ENCODE measurements at places on chromosomes 5 and 9.

GRCh38 chr9:100354121-100354800 is 1.5 kb upstream of the TEX10 start:
- no peak for DNase-seq

- no peak for DNase-seq
These were observed 988 bp downstream of the GFM2 start for GRCh38 chr5:74765929-74766328.

- DNase-seq = peak; percentile 70
These were observed 1.5 kb downstream of the KLF9 start for GRCh38 chr9:70412832-70413463.

DNA sequence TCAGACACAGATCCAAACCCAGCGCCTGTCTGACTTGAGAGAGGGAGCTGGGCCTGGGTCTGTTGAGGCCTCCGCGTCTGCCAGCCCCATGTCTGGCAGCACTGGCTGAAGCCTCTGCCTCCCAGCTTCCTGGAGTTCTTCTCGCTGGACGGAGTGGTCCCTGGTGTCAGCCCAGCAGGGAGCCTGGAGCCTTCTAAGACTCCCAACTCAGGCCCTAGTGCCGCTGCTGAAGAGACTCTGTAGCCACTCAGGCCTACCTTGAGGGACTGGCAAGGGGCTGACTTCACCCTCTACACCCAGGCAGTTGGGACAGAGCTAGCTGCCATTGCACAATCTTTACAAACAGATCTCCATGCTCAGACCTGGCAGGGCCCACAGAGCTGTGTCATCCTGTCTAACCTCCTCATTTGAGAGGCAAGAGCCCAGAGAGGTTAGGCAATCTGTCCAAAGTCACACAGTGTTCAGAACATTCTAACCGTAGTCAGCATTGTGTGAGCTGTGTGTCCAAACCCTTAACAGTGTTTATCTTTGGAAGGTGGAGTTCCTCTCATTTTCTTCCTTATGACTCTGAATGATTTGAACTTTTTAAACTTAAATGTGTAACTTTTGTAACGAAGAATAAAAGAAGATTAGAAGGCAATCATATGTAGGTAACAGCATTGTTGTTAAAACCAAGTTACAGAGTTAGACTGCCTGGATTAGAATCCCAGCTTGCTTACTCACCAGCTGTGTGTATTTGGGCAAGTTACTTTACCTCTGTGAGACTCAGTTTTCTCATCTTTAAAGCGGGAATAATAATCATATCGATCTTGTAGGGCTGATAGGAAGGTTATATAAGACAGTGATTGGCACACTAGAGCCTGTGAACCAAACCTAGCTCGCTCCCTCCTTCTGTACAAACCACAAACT is 4.6 kb upstream of the DUSP1 start:
- DNase-seq = no peak

Data from NCI-H345 (cell line).